IPS DF 6.9 (cell line): ENCODE measurements at places on chromosomes 6 and 20.
A peak's percentile ranks its signal among the peaks of the same experiment; 100 is the strongest.

DNA sequence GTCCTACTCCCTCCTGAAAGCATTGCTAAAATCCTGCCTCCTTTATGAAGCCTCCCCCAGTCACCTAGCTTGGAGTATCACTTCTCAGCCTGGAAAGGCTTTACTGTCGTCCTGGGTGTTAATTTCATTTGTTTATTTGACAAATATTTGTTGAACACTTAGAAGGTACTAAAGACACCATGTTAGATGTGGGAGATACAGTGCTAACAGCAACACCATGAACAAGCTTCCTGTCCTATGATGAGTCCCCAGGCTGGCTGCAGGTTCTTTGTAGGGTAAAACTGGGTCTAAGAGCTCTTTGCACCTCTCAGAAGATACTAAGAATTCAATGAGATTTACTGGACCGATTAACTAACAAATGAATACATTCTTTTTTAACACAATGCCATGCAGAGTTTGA, 109.2 kb upstream of the TMEM170B start:
- no peak overlapping the region for H3K27ac ChIP-seq
- no peak for DNase-seq
- no peaks in the 10 kb centered on the region for H3K36me3 ChIP-seq
- H3K4me1 ChIP-seq = peaks cover 4% of the 10 kb centered on the region

- H3K27ac ChIP-seq = no peak overlapping the region
- H3K36me3 ChIP-seq = no peaks in the 10 kb centered on the region
- H3K4me3 ChIP-seq = no peak overlapping the region
- no peak for DNase-seq
Measured at GRCh38 chr6:141552031-141552430, 580.7 kb upstream of the GJE1 start.

DNA sequence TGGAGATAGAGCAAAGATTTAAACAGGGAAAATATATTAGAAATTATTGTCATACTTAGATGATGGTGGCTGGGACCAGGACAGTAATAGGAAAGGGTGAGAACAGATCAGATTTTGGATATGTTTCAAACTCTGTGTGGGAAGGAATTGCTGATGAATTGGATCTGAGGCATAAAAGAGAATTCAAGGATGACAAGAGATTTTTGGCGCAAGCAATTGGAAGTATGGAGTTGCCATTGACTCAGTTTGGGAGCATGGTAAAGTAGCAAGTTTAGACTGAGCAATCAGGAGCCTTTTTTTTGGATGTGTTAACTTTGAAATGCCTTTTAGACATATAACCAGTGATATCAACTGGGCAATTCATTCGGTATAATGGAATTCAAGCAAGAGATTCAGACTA, 14.4 kb downstream of the TAB2 start:
- no peaks in the 10 kb centered on the region; the same call in 1 of the 2 replicates for H3K4me1 ChIP-seq
- H3K27ac ChIP-seq = no peak overlapping the region
- H3K4me3 ChIP-seq = no peak overlapping the region
- H3K36me3 ChIP-seq = no peaks in the 10 kb centered on the region
- no peak for DNase-seq

- H3K4me1 ChIP-seq = peaks cover 2% of the 10 kb centered on the region; the same call in 1 of the 2 replicates
- no peaks in the 10 kb centered on the region for H3K27me3 ChIP-seq
- peak overlapping the region; percentile 98; the same call in 1 of the 2 replicates for H3K4me3 ChIP-seq
- H3K27ac ChIP-seq = no peak overlapping the region
Measured at GRCh38 chr6:18262702-18263417, 1.5 kb downstream of the DEK start.

GRCh38 chr20:58480551-58481336, 34.5 kb downstream of the APCDD1L start:
- H3K4me3 ChIP-seq = no peak overlapping the region
- H3K27me3 ChIP-seq = no peaks in the 10 kb centered on the region
- no peaks in the 10 kb centered on the region for H3K36me3 ChIP-seq
- H3K27ac ChIP-seq = no peak overlapping the region

GRCh38 chr20:53565254-53565653, 28.4 kb downstream of the ZNF217 start:
- H3K4me1 ChIP-seq = no peaks in the 10 kb centered on the region
- DNase-seq = no peak
- no peak overlapping the region for H3K4me3 ChIP-seq
- peaks cover 5% of the 10 kb centered on the region; the same call in 1 of the 2 replicates for H3K36me3 ChIP-seq
- no peaks in the 10 kb centered on the region for H3K27me3 ChIP-seq
- H3K27ac ChIP-seq = no peak overlapping the region

- H3K4me3 ChIP-seq = peak overlapping the region; percentile 38; the same call in 1 of the 2 replicates
Measured at GRCh38 chr6:30075790-30076732, 492 bp upstream of the RNF39 start.

GRCh38 chr6:119186490-119186889, 108.0 kb upstream of the FAM184A start:
- no peak overlapping the region for H3K4me3 ChIP-seq
- H3K36me3 ChIP-seq = no peaks in the 10 kb centered on the region
- DNase-seq = no peak
- no peak overlapping the region for H3K27ac ChIP-seq
- H3K4me1 ChIP-seq = 0 out of 2 replicates have a peak, but pooled peaks cover 1% of the 10 kb centered on the region

GRCh38 chr20:14829906-14830305, 492.5 kb upstream of the FLRT3 start:
- H3K36me3 ChIP-seq = no peaks in the 10 kb centered on the region
- no peak for DNase-seq
- H3K27me3 ChIP-seq = no peaks in the 10 kb centered on the region

GRCh38 chr20:2911200-2911599, 37.9 kb downstream of the PTPRA start:
- H3K4me3 ChIP-seq = no peak overlapping the region
- H3K27ac ChIP-seq = no peak overlapping the region
- H3K27me3 ChIP-seq = no peaks in the 10 kb centered on the region

DNA sequence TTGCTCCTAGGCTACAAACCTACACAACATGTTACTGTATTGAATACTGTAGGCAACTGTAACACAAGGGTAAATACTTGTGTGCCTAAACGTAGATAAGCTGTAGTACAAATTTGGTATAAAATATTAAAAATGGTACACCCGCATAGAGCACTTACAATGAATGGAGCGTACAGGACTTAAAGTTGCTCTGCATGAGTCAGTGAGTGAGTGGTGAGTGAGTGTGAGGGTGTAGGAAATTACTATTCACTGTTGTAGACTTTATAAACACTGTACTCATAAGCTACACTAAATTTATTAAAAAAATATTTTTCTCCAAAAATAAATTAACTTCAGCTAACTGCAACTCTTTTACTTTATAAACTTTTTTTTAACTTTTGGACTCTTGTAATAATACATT, 391.6 kb downstream of the ADGRB3 start:
- H3K27ac ChIP-seq = no peak overlapping the region
- no peak overlapping the region for H3K4me3 ChIP-seq
- H3K36me3 ChIP-seq = no peaks in the 10 kb centered on the region
- no peaks in the 10 kb centered on the region for H3K4me1 ChIP-seq
- H3K27me3 ChIP-seq = no peaks in the 10 kb centered on the region

DNA sequence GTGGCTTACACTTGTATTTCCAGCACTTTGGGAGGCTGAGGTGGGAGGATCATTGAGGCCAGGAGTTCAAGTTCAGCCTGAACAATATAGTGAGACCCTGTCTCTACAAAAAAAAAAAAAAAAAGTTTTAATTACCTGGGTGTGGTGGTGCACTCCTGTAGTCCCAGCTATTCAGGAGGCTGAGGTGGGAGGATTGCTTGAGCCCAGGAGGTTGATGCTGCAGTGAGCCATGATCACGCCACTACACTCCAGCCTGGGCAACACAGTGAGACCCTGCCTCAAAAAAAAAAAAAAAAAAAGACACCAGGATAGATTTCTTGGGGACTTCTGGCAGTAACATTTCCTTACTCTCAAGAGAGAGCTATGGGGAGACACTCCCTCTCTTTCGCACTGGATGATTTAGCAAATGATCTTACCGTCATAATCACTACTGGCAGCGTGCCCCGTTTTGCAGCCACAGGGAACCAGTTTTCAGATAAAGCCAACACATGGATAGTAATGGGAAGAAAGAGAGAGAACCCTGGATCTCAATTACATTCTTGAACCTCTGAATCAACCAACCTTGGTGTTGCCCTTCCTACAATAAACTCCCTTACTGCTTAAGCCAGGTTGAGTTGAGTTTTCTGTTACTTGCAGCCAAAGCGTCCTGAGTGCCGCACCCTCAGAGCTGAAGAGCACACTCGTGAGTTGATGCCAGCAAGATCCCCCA, 18.1 kb upstream of the PTPN1 start:
- no peaks in the 10 kb centered on the region for H3K27me3 ChIP-seq
- H3K36me3 ChIP-seq = no peaks in the 10 kb centered on the region
- H3K4me1 ChIP-seq = no peaks in the 10 kb centered on the region
- H3K27ac ChIP-seq = no peak overlapping the region
- DNase-seq = no peak

DNA sequence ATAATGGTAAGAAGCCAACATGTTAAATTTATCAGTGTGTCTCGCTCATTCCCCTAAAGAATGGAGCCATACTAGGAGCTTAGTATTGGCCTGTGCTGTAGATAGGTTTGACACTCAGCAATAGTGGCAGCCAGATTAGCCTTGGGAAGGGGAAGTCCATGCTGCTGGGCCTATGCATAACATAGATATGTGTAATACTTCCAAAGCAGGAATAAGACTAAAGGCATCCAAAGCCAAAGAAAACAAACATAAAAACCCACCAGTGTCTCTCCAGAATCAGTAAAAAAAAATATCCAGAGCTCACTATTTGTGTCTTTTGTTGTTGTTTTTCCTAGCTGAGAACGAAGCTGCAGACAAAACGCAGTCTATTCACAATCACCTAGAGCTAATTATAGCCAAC, 104.2 kb upstream of the STXBP5 start:
- H3K27ac ChIP-seq = no peak overlapping the region
- no peak for DNase-seq
- no peaks in the 10 kb centered on the region for H3K27me3 ChIP-seq
- no peak overlapping the region for H3K4me3 ChIP-seq

DNA sequence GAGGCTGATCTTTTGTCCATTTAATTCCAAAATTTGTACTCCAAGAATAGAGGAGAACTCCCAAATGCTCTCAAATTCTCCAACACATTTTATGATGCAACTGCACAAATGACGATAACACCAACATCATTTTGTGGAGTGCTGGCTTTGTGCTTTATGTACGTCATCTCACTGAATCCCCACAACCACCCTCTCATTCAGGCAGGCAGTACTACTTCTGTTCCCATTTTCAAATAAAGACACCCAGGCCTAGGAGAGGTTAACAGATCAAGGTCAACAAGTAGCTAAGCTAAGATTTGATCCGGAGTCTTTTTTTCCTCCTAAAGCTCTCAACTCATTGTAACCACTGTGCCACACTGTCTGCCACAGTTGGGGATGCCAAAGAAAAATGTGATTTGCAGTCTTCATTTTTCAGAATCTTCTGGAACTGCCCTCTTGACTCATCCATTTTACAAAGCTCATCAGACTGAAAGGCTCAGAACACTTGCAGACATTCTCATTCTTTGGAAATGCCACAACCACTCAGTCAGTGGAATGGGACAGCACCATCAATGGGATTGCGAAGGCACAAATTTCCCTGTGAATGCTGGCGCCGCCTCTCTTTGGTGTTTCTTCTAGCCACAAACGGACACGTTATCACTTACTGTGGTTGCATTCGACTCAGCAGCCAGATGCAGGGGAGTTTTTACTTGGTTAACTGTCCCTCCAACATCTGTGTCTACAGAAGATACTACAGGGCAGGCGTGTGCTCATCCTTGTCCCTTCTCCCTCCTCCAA, 184.4 kb downstream of the GJA10 start:
- no peak overlapping the region for H3K4me3 ChIP-seq
- H3K36me3 ChIP-seq = no peaks in the 10 kb centered on the region
- no peak overlapping the region for H3K27ac ChIP-seq
- H3K4me1 ChIP-seq = no peaks in the 10 kb centered on the region
- DNase-seq = no peak

DNA sequence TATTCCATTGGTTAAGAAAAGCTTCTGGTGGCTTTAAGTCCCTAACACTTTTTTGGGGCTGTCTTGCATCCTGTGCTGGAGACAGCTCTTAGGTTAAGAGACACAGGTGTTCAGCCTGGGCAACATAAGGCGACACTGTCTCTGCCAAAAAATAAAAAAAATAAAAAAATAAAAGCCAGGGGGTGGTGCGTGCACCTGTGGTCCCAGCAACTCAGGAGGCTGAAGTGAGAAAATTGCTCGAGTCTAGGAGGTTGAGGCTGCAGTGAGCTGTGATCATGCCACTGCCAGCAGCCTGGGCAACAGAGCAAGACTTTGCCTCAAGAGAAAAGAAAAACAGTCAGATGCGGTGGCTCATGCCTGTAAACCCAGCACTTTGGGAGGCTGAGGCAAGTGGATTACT, 55.6 kb upstream of the ZMYND8 start:
- H3K4me3 ChIP-seq = no peak overlapping the region
- H3K27me3 ChIP-seq = no peaks in the 10 kb centered on the region
- no peaks in the 10 kb centered on the region for H3K4me1 ChIP-seq
- no peaks in the 10 kb centered on the region for H3K36me3 ChIP-seq
- no peak for DNase-seq

DNA sequence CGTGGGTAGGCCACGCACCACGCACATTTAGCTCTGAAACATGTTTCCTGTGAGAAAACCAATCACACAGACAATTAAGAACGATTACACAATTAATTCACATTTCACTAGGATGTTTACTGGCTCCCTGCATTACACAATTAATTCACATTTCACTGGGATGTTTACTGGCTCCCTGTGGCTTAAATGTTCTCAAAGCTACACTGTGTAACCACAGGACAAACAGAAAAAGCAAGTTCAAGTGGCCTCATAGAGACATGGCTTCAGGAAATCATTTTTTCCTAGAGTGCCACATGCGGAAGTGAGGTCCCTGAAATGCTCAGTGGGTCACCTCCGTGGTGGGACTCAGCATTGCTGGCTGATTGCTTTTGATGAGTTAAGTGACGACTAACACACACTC, 61.7 kb upstream of the XRN2 start:
- H3K27me3 ChIP-seq = no peaks in the 10 kb centered on the region
- no peaks in the 10 kb centered on the region for H3K36me3 ChIP-seq
- no peak overlapping the region for H3K27ac ChIP-seq
- H3K4me3 ChIP-seq = no peak overlapping the region
- DNase-seq = no peak
- H3K4me1 ChIP-seq = no peaks in the 10 kb centered on the region

DNA sequence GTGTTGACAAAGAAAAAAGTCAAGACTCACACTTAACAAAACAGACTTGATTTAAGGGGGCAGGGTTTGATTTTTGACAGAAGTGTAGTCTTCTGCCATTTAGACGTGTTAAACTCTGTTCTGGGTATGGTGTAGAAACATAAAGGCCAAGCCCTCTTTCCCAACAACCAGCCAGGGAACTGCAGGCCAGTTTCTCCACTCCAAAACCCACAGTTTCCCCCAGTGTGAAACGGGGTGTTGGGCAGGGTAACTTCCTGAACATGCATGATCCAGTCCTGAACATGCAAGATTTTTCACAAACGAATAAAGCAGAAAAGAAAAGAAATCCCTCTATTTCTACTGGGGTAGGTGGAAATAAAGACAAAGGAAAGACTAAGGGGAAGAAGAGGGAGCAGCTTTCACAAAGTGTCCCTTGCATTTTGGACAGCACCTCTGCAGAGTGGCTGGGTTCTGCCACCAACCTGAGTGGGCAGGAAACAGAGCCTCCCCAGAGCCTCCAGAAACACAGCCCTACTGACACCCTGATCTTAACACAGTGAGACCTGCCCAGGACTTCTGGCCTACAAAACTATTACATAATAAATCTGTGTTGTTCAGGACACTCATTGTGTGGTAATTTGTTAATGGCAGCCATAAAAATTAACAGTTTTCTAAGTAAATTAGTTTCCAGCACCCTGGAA, 7.5 kb downstream of the APMAP start:
- H3K27me3 ChIP-seq = no peaks in the 10 kb centered on the region
- no peak for DNase-seq
- no peak overlapping the region for H3K4me3 ChIP-seq
- peaks cover 10% of the 10 kb centered on the region for H3K36me3 ChIP-seq
- no peaks in the 10 kb centered on the region for H3K4me1 ChIP-seq
